GM23338 (cell line): ENCODE measurements at places on chromosomes 11 and 22.

DNA sequence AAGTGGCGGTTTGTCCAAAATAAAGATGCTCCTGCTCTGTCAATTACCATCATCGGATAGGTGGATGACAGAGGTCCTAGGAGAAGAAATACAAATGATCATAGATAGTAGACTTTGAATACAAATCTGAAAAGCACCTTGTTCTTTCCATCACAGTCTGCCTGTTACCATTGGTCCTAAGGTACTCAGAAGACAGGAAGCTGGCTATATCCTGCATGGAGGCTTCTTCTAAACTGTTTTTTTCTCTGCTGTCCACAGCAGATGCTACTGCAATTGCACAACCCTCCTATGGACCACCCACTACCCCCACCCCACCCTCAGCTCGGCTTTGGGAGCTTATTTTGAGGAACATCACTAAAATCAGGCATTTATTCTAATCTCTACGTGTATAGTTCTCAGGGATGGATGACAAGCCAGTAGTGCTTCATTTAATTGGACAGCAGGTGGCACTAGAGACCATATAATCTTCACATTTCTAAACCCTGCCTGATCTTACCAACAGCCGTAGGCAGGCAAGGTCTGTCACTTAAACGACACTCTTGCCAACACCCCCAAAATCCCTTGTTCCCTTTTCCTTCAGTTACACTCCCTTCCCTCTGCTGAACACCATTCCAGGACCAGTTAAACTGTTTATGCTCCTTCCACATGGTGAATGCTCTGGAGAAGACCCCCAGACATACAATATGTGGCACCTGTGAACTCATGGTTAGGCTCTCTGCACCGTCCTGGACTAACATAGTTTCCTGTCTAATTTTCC, 6.6 kb upstream of the PTS start:
- peak; percentile 74 for DNase-seq
- no peak overlapping the region for H3K4me3 ChIP-seq
- no peak overlapping the region for H3K27ac ChIP-seq
- H3K27me3 ChIP-seq = no peaks in the 10 kb centered on the region; the same call in 1 of the 2 replicates
- no peaks in the 10 kb centered on the region for H3K36me3 ChIP-seq

GRCh38 chr22:26482161-26482560, 1.4 kb downstream of the HPS4 start:
- H3K27ac ChIP-seq = no peak overlapping the region
- peaks cover 27% of the 10 kb centered on the region for H3K4me1 ChIP-seq
- H3K27me3 ChIP-seq = no peaks in the 10 kb centered on the region
- DNase-seq = no peak
- H3K36me3 ChIP-seq = peaks cover 19% of the 10 kb centered on the region

DNA sequence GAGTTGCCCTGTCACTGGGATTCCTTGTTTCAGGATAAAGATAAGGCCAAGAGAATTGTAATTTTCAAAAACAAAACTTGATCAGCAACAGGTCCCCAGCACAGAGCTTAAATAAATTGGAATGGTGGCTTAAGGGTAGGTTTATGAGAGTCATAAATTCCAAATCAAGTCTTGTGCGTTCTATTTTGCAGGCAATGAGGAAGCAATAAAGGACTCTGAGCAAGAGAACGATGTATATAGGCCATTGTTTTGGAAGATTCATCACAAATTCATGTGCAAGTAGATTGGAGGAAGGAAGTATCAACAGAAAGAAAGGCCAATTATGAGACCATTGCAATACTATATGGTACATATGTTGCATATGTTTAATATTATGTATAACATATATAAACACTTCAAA, 65.7 kb upstream of the PGR start:
- H3K4me3 ChIP-seq = no peak overlapping the region
- no peak overlapping the region for H3K27ac ChIP-seq
- no peaks in the 10 kb centered on the region; the same call in 1 of the 2 replicates for H3K4me1 ChIP-seq
- DNase-seq = no peak
- H3K36me3 ChIP-seq = no peaks in the 10 kb centered on the region

DNA sequence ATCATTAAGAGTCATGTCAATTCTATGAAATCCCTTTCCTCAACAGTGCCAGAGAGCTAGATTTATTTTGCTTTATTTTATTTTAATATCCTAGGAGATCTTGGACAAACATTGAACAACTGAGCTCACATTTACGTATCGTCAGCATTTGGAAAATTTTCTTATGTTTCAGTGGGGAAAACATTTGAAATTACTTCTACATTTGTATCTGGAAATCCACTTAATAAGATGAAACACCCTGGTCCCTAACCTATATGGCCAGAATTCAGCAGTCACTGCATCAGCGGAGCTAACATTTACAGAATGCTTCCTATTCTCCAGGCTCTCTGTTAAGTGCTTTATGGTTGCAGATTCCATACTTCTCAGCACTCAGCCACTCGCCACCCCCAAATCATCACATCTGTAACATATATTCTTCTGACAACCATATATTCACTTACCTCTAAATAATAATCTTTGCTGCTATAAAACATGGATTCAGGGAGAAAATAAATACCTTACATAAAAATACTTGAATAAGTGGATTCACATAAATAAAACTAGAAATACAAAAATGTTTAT, 773.9 kb downstream of the JRKL start:
- H3K36me3 ChIP-seq = no peaks in the 10 kb centered on the region
- DNase-seq = no peak
- peaks cover 8% of the 10 kb centered on the region; the same call in 1 of the 2 replicates for H3K4me1 ChIP-seq
- no peaks in the 10 kb centered on the region for H3K27me3 ChIP-seq
- no peak overlapping the region for H3K27ac ChIP-seq
- H3K4me3 ChIP-seq = no peak overlapping the region

GRCh38 chr11:125593114-125593820, 615 bp downstream of the STT3A start:
- H3K27me3 ChIP-seq = no peaks in the 10 kb centered on the region
- peak overlapping the region; percentile 64 for H3K4me3 ChIP-seq
- H3K27ac ChIP-seq = peak overlapping the region; percentile 17; the same call in 1 of the 2 replicates
- peaks cover 17% of the 10 kb centered on the region; the same call in 1 of the 2 replicates for H3K36me3 ChIP-seq
